ENCODE measurements at places on chromosomes 11 and 22.

DNA sequence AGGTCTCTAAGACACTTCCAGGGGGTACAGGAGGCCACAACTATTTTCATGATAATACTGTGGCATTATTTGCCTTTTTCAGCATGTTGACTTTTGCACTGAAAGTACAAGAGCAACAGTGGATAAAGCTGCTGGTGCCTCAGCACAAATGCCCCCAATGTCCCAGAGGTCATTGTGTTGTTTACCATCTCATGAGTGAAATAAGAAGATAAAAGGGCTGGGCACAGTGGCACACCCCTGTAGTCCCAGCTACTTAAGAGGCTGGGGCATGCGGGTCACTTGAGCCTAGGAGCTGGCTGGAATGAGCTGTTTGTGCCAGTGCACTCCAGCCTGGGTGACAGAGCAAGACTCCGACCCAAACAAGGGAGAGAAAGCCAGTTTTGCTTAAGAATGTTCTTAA lies 72.6 kb upstream of the RAB1B start:
- no peak for DNase-seq

GRCh38 chr11:122085712-122086111 lies 30.3 kb downstream of the BLID start:
- no peak for DNase-seq

- DNase-seq, result no peak
Observed at GRCh38 chr11:35516403-35516802, 9.0 kb downstream of the PAMR1 start.

GRCh38 chr11:83827520-83827919 lies 541.4 kb upstream of the CCDC90B start:
- DNase-seq, result no peak

- peak; percentile 41 for DNase-seq
Observed at GRCh38 chr22:40463683-40464082, 93.3 kb downstream of the SGSM3 start.

GRCh38 chr11:6312106-6312505 lies 8.2 kb downstream of the CAVIN3 start:
- no peak for DNase-seq

GRCh38 chr11:61429346-61429690 lies 457 bp downstream of the CPSF7 start:
- peak; percentile 75 for DNase-seq

DNA sequence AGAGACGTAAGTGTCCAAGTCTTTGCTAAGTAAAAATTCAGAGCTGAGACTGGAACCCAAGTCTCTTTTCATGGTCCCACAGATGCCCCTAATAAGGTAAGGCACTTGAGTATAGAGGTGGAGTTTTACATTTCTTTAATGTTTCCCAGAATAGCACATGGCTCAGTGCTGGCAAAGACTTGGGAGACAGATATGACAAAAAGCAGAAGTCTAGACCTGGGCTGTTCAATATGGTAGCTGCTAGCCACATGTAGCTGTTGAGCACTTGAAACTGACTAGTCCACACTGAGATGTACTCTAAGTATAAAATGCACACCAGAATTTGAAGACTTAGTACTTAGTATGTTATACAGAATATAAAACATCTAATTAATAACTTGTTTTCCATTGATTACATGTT lies 17.6 kb downstream of the VSTM5 start:
- DNase-seq, result no peak

DNA sequence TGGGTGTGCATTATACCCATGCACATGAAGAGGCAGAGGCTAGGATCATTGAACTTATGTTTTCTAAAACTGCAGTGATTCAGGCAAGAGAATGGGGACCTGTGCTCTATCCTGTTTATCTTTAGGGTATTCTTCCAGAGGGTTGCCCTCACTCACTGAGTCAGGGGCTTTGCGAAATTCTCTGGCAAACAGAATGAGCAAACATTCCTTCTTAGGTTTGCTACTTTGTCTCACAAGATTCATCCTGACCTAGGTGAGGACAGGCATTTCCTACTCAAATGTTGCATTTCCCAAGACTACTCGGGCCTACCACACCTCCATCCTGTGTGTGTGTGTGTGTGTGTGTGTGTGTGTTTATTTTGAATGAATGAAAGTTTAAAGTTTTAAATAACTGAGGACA lies 2.7 kb upstream of the EIF3M start:
- no peak for DNase-seq

- DNase-seq, result no peak
Observed at GRCh38 chr11:22780952-22781593, 48.5 kb downstream of the SVIP start.

GRCh38 chr11:10208131-10208575 lies 85.9 kb downstream of the SBF2 start:
- DNase-seq, result peak; percentile 76

GRCh38 chr22:50470491-50470890 lies 4.3 kb downstream of the SBF1 start:
- no peak for DNase-seq

DNA sequence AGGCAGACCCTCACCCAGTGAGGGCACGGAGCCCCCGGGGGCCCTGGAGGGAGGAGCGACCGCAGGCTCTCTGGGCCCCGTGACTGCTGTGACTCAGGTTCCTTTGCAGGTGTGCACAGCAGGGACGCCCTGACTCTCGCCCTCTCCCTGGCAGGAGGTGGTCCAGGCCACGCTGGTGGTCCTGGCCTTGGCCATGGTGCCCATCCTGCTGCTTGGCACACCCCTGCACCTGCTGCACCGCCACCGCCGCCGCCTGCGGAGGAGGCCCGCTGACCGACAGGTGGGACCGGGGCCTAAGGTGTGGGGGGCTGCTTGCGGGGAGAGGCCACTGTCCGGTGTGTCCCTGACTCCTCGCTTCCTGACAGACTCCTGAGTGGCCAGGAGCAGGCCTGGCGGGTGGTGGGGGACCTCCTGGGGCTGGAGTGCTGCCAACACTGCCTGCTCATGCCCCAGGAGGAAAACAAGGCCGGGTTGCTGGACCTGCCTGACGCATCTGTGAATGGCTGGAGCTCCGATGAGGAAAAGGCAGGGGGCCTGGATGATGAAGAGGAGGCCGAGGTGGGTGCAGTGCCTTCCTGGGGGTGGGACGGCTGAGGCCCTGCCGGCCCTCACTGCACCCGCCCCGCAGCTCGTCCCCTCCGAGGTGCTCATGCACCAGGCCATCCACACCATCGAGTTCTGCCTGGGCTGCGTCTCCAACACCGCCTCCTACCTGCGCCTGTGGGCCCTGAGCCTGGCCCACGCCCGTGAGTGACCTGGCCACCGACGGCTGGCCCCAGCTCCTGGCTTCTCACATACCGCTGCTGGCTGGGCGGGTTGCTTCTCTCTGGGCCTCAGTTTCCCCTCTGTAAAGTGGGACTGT lies 10.9 kb downstream of the TCIRG1 start:
- DNase-seq, result no peak

DNA sequence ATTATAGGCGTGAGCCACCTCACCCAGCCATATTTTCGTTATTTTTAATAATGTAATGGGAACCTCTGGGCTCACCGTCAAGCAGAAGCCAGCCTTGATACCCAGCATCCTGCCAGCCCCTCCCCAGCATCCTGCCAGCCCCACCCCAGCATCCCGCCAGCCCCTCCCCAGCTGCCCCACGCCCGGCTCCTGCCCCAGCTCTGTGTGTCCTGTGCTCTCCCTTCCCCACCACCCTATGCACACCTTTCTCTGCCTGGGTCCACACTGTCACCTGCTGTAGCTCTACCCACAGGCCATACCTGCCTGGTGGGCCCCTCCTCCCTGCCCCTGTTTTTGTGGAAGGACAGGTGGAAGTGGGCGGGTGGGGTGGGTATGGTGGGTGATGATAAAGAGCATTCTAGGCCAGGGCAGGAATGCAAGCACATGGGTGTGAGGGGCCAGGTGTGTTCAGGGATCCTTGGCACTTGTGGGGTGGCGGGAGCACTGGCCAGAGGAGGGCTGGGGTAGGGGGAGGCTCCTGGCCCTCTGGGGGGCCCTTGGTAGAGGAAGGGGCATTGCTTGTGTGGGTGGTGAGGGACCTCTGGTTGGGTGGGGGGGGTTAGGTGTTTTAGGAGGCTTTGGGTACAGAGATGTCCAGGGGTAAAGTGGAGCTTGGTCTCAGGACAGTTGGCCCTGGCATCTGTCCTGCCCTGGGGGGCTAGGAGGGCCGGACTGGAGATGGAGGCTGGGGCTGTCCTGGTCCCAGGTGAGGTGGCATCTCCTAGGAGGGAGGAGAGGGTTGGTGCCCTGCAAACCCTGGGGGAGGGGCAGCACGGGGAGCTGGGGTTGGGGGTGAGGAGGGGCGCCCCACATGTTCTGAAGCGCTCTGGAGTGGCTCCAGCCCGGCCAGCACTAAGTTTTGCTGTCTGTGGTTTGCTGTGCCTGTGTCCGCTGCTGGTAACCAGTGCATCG lies 25.9 kb upstream of the GRAMD4 start:
- no peak for DNase-seq

DNA sequence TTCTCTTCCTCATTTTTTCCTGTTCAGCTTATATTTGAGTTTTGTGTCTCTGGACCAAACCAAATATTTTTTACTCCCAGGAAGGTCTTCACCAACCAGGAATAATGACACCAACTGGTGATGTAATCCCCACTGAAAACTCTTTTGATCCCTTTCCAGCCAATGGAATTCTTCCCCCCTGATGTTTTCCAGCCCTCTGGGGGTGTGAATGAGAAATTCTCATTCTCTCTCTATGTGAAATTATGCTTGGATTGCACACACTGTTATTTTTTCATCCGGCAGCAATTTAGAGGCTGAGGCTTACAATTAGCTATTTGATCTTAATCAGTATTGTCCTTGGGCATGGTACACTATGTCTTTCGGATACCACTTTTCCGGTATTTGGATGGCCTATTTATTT lies 39.5 kb upstream of the SLC1A2 start:
- no peak for DNase-seq

DNA sequence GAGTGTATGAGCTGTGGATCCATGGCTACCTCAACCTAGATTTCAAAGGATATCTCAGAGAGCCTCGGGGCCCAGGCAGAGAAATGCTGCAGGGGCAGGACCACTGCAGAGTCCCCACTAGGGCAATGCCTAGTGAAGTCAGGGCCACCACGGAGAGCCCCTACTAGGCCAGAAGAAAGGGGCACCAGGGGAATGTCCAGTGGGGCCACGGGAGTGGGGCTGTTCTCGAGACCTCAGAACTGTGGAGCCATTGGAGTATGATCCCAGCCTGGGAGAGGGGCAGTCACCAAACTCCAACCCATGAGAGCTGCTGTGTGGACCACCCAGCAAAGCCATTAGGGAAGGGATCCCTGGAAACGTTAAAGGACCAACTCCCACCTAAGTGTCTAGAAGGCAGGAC lies 24.5 kb downstream of the RTL6 start:
- no peak for DNase-seq

DNA sequence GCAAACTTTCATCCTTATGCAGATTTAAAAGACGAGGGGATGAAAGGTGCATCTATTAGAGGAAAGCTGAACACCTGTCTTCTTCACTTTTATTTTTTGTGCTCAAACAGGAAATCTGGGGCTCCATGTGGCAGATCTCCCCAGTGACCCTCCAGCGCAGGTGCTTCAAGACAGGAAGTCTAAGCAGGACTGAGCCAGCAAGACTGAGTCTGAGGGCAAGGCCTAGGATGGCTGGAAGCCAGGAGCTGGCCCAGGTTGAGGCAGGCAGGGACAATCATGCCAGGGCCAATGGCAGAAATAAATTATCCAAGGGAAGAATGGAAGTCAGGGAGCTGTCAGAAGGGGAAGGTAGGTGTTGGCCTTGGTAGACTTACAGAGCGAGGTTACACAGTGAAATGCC lies 101.1 kb upstream of the SPON1 start:
- peak; percentile 20 for DNase-seq

- DNase-seq, result no peak
Observed at GRCh38 chr11:79668575-79668974, 227.7 kb upstream of the TENM4 start.

DNA sequence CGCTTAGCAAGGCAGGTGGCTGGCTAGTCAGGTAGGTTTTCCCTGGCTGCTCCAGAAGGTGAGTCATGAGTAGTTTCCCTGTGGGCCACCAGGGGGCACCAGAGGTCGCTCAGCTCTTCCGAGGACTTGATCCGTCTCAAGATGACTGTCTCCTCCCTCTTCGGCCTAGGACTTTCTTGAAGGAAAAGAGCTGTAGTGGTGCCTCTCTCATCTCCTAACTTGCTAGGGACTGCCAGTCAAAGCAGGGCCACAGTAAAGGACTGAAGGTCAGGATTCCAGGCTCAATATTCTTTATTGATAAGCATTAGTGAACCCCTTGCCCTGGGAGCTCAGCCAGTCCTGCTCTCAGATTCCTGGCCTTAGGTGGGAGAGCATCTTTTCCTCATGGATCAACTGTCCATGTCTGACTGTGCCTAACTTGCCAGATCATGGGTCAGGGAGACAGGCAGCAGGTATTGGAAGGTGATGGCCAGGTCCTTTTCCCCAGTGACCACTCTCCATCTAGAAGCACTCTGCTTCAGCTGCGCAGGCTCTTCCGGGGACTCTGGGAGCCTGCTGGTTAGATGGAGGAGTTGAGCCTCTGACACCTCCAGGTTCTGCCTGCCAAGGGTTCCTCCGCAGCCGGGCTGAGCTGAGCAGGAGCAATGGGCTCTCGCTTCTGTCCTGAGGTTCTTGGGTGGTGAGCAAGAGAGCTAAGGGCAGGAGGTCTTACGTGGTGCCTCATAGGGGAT lies 1.9 kb downstream of the POLD4 start:
- DNase-seq, result peak; percentile 90

- no peak for DNase-seq
Observed at GRCh38 chr22:44440224-44441160, 57.5 kb downstream of the RTL6 start.

GRCh38 chr22:17712441-17712840 lies 61.8 kb downstream of the BID start:
- peak; percentile 48 for DNase-seq

- DNase-seq, result peak; percentile 9
Observed at GRCh38 chr22:33853200-33854097, 66.8 kb downstream of the LARGE1 start.

GRCh38 chr22:32951807-32952153 lies 106.4 kb downstream of the SYN3 start:
- DNase-seq, result no peak

GRCh38 chr11:69055598-69056516 lies 7.1 kb downstream of the TPCN2 start:
- no peak for DNase-seq

- no peak for DNase-seq
Observed at GRCh38 chr22:50208939-50209892, 8.4 kb downstream of the SELENOO start.

All from dermis blood vessel endothelial cell (primary cell).